ENCODE measurements at places on chromosomes 4 and X. TPM values are rescaled to one million over a fixed set of nuclear protein-coding genes. Genes with fewer than 3 reads are reported as not detected.

DNA sequence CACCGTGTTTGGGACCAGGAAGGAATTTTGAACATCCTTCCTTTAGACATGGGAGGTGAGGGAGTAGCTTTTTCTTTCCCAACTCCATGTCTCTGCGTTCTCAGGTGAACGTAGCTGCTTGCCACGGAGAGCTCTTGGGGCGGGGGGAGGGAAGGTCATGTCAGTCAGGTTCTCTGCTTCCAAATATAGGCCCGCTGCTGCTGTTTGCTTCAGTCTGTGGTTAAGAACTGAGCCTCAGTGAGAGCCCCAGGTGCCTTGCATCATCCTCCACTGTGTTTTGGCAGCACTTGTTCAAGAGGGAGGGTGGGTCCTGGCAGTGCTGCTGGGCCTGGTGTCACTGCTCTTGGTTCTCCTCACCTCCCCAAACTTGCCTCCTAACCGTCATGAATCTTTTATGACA lies 46.5 kb downstream of the HADH start:
- no peak for DNase-seq

The XAGE1A gene
- polyA plus RNA-seq, result not detected

GRCh38 chr4:47235721-47236120 lies 204.4 kb downstream of the GABRB1 start:
- DNase-seq, result no peak

The SLC6A8 gene
- 74.9 TPM for polyA plus RNA-seq

DNA sequence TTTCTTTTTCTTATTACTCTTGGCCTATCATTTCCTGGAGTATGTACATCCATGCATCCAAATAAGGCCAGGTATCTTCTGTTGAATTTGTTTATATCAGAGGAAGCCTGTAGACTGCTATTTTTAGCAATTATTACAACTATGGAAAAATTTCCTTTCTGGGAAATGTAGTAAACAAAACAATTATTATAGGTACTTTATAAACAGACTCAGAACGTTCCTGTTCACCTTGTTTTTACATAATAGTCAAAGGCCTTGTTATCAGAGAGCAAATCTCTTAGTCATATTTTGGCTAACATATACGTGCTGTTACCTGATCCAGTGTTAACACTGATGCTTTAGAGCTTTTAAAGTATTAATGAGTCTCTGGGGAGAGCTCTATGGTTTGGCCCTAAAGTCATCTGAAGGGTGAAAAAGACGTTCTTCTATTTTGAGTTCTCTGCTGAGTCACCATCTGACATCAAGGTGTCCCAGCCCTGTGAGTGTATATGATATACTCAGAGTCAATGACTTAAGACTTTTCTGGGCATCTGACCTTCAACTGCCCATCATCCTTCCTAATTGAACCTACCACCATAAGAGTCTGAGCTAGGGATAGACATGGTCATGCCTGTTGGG lies 7.3 kb downstream of the SPARCL1 start:
- DNase-seq, result no peak

The IQCM gene
- polyA plus RNA-seq, result not detected

GRCh38 chr4:72084587-72085011 lies 52.8 kb downstream of the NPFFR2 start:
- no peak for DNase-seq

- DNase-seq, result no peak
These were observed 40.6 kb downstream of the CLCN3 start for GRCh38 chr4:169660929-169661328.

The STPG2 gene
- 0.40 TPM for polyA plus RNA-seq

DNA sequence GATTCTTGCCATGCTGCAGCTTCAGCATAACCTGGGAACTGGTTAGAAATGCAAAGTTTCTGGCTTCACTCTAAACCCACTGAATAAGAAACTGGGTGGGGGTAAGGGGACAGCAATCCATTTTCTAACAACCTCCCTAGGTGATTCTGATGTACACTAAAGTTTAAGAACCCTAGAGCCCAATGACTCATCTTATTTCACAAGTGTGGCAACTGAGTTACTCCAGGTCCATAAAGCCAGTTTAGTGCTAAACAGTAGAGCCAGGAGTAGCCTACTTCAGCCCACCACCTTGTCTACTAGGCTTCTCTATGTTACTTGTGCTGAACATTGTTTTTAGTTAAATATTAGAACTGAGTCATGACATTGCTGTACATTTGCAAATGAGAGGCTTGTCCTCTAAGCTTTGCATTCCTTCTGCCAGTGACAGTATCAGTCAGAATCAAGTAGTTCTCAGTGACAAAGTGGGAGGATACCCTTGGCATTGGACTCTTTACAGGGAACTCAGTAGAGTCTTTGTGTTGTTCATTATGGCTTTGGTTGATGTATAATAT lies 518.0 kb downstream of the RPA4 start:
- DNase-seq, result peak; percentile 8

DNA sequence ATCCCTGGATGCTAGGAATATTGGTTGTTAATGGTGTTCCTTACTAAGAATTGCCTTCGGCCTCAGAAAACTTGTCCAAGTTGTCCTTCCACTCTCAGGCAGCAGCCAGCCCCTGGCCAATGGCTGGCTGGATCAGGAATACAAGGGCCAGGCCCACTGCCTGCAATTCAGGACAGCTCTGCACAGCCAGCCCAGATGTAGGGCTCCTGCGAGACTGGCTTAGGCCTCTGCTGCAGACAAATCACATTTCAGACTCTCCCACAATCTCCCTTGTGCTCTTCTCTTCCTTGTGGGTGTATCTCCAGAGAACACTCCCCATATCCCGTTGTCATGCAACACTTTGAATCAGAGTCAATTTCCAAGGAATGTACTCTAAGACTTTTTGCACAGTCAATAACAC lies 747.6 kb upstream of the FTHL17 start:
- DNase-seq, result no peak

The DCAF4L1 gene
- not detected for polyA plus RNA-seq
